ENCODE measurements at places on chromosomes 12 and 14.

- no peak for DNase-seq
Measured at GRCh38 chr12:30364822-30365221, 330.8 kb downstream of the IPO8 start.

GRCh38 chr14:64878837-64879634 is 671 bp downstream of the SPTB start:
- no peak for DNase-seq

DNA sequence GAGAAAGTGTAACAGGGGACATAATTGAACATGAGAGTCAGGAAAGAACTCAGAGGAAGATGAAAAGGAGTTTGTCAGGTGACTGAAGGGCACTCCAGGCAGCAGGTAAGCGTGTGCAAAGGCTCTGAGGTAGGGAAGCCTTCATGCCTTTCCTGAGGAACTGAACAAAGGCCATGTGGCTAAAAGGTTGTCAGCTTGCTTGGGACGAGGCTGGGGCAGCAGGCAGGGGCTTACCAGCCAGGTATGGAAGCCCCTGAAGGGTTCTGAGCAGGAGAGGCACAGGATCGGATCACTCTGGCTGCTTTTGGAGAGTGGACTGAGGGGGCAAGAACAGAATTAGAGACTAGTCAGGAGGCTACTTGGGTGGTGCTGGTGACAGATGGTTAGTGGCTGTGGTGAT is 5.2 kb downstream of the LPCAT3 start:
- DNase-seq: no peak

- peak; percentile 76 for DNase-seq
Measured at GRCh38 chr12:132106921-132107320, 37.2 kb downstream of the DDX51 start.

DNA sequence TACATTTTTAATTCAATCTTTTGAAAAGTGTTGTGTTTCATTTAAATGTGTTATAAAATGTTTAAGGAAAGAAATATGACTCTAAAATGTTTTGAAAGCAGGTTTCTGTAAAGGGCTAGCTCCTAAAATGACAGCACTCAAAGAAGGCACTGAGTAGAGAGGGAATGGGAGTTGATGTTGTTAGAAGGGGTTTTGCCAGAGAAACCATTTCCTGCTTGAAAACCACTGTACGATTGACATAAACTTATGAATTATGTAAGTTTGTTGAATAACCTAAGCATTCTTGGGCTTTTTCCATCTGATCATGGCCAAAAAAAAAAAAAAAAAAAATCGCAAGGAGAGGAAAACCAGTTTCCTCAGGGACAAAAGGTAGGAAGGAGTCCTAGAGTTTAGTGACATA is 234.0 kb downstream of the EGLN3 start:
- DNase-seq: no peak

- no peak for DNase-seq
Measured at GRCh38 chr12:94148739-94149118, 352 bp downstream of the PLXNC1 start.

GRCh38 chr12:67455236-67455635 is 186.1 kb downstream of the CAND1 start:
- DNase-seq: no peak

GRCh38 chr12:54750-55535 is 11.6 kb upstream of the IQSEC3 start:
- no peak for DNase-seq

GRCh38 chr14:104546591-104547309 is 32.8 kb upstream of the C14orf180 start:
- no peak for DNase-seq

GRCh38 chr12:54060975-54061778 is 7.5 kb downstream of the HOXC4 start:
- no peak for DNase-seq

DNA sequence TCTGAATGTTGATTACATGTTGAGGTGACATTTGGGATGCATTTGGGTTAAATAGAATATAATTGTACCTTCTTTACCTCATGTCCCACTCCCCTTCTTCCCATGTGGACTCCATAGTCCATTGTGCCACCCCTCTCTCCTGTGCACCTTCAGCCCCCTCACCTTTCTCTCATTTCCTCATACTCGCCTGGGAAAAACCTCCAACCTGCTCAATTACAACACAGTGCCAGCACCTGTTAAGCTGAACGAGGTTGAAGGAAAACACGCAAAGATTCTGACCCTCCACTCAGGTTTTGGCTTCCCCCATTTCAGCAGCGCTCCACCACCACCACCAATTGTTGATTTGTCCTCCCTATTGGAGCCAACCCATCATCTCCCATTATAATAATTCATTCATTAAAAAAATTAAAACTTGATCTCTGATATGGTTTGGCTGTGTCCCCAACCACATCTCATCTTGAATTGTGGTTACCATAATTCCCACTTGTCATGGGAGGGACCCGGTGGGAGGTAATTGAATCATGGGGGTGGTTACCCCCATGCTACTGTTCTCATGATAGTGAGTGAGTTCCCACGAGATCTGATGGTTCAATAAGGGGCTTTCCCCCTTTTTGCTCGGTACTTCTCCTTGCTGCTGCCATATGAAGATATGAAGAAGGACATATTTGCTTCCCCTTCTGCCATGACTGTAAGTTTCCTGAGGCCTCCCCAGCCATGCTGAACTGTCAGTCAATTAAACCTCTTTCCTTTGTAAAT is 33.7 kb upstream of the PPP2R5C start:
- no peak for DNase-seq

DNA sequence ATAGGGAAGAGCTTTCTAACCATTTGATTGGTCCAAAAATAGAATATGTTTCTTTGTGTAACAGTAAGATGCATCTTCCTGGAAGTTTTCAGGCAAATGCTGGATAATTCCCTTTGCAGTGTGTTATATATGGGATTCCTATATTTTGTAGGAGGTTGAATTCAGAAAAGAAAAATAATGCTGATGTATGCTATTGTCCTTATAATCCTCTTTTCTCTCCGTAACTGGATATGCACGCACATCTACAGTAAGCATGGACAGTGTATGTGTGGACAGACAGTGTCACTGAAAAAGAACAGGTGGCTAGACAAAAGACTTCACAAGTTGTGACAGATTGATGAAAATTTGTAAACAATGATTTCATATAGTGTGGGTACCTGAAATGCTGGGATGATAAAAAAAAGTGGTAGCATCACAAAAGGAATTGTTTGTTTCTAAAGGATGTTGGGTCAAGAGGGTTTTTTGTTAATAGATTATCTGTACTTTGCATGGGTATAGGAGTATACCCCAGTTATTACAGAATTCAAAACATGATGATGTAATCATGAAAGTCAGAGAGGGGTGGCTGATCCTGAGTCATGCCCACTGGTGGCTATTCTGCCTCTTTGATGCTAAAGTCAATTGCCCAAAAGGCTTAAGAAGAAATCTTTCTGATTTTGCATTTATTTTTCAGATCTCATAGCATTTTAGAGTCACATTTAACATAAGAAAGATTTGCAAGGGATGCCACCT is 160.7 kb upstream of the TMTC1 start:
- DNase-seq: no peak

- DNase-seq: peak; percentile 35
Measured at GRCh38 chr12:48671231-48671856, 10.7 kb downstream of the KANSL2 start.

- DNase-seq: peak; percentile 57
Measured at GRCh38 chr14:76352639-76353281, 23.2 kb upstream of the ESRRB start.

DNA sequence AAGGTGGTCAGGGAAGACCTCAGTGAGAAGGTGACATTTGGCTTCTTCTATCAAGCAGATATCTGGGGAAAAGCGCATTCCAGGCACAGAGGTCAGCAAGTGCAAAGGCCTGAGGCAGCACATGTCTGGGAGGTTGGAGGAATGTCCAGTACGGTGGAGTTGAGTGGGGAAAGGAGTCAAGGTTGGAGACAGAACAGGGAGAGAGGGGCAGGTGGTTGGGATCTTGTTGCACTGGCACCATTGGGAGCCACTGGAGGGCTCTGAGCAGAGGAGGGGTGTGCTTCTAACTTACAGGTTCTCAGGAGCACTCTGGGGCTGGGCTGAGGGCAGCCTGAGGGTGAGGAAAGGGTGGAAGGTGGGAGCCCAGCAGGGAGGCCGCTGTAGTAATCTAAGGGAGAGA is 52.1 kb downstream of the EID3 start:
- DNase-seq: no peak

GRCh38 chr14:104390221-104390931 is 189.2 kb upstream of the C14orf180 start:
- DNase-seq: no peak

DNA sequence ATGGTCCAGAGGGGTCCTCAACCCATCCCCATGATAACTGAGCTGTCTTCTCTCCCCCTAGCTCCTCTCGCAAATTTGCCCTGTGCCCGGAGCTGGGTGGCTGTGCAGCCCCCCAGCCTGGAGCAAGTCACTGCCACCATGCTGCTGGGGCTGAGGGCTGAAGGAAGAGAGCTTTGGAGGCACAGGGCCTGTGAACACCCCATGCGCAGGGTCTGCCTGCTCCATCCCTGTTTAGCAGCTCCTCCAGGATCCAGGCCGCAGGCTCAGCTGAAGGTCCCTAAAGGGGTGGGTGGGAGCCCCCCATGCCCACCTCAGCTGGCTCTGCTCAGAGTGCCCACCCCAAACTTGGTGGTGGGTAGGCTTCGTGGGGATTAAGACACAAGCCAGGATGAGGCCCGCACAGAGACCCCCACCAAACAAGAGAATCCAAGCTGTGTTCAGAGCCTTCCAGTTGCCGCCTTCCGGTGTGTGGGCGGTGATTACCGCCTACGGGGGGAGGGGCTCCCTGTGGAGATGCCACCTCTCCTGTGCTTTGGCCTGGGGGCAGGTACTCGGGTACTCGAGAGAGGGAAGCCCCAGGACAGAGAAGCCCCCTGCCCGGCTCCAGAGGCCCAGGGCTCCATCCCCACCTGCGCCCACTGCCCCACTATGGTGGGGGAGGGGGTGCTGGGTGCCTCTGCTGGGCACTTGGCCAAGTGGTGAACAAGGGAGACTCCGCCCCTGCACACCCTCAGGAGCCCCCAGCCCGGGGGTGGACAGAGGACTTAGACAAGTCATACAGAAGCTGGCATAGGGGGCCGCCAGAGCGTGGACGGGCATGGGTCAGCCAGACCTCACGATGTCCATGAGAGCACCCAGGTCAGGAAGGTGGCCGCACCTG is 1.4 kb upstream of the JAG2 start:
- DNase-seq: no peak

DNA sequence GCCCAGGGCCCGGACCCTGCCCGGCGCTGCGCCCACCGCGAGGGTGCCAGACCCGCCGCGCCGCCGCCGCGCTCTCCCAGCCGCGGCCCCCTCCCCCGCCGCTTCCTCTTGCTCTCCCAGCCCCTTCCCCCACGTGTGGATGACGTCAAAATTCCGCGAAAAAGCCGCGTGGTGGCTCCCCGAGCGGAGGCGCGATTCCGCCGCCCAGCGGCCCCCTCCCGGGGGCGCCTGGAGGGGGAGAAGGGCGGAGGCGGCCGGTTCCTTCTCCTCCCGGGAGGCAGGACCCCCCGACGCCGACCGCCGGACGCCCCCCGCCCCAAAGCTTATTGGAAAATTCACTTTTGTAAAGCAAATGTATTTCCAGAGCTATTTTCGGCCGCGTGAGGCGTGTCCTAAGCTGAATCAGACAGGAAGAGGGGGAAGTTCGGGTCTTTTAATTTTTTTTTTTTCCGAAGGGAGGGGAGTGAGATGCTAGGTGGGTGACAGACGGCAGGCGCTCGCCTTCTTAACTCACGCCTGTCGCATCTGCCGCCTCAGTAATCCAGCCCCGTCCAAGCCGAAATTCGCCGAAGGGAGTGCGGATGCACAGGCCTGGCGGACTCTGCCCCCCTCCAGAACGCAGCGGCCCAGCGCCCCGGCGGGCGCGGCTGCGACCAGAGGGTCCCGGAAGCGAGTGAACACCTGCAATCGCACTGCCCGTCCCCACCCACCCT is 4.1 kb upstream of the CCND2 start:
- no peak for DNase-seq

DNA sequence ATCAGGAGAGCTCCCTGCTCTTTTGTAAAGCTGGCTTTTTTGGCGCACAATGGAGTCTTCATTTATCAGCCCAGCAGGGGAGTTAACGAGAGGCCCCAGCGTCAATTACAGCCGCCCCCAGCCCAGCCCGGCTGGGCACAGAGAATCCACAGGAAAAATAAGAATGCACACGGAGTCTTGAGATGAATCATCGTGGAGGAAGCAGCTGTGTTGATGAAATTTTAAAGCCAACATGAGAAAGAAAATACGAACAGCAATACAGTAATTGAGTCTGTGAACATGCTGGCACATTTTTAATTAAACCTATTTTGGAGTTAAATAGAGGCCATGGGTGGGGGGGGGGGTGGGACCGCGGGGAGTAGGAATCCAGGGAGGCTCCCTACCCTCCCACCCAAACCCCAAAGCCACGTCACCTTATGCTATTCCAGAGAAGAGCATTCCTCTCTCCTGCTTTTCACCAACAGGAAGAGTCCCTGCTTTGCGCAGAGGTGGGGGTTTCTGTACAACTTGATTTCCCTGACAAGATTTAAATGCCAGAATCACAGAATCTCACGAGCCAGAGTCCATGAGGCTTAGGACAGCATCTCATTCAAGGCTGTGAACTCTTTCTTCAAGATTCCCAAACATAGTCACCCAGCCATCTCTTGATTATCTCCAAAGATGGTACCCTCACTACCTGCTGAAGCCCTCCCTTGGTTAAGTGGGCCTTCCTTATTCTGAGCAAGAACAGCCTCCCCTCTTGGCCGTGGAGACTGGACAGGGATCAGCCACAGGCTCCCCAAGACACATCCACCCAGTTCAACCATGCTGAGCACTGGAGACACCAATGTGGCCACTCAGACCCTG is 50.3 kb downstream of the CCNK start:
- DNase-seq: peak; percentile 67

GRCh38 chr12:89893972-89894706 is 185.5 kb upstream of the ATP2B1 start:
- DNase-seq: peak; percentile 57

GRCh38 chr14:75513911-75514672 is 8.2 kb upstream of the BATF start:
- no peak for DNase-seq

Data from ELR (cell line).